ENCODE measurements at places on chromosomes 4 and X.

GRCh38 chr4:175386776-175387507 lies 425.1 kb downstream of the GPM6A start:
- DNase-seq, result peak; percentile 62

- peak; percentile 75 for DNase-seq
Observed at GRCh38 chr4:102449751-102450352, 51.3 kb upstream of the NFKB1 start.

- DNase-seq, result no peak
Observed at GRCh38 chrX:132668178-132668577, 179.3 kb upstream of the MBNL3 start.

GRCh38 chr4:130576218-130576617 lies 1480.3 kb downstream of the C4orf33 start:
- no peak for DNase-seq

DNA sequence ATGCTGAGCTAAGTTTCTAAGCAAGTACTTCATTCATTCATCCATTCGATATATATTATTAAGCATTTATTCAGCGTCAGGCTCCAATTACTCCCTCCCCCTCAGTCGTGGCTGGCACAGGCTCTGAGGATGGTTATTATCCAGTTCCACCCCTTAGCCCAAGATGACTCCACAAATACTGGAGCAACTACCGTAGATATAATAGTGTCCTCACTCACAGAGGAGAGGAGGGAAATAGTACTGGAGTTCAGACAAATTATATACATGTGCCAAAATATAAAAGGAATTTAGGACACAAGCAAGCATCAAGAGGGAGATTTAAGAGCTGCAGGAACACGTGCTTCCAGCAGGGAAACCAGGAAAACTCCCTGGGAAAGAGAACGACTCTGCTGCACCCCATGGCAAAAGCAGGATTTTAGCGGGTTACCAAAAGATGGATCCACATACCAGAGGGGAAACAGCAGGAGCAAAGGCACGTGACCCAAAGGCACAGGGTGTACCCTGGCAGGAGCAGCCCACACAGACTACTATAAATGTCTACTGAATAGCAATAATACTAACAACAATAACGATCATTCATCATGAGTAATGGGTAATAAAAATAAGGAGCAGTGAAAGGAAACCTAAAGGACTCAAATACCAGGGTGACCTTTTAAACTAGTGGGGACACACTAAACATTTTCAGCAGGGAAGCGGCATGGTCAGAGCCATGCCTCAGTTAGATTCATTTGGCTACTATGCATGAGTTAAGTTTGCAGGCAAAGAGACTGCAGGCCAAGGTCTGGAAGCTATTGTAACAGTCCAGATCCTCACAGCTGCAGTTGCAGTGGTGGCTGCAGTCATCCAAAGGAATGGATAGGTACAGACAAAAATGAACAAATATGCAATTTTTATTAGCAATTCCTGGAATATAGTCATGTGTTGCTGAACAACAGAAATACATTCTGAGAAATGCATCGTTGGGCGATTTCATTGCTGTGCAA lies 153.7 kb downstream of the APBB2 start:
- no peak for DNase-seq

All from GM23338 (cell line).